ENCODE measurements at places on chromosomes 16 and 17.

DNA sequence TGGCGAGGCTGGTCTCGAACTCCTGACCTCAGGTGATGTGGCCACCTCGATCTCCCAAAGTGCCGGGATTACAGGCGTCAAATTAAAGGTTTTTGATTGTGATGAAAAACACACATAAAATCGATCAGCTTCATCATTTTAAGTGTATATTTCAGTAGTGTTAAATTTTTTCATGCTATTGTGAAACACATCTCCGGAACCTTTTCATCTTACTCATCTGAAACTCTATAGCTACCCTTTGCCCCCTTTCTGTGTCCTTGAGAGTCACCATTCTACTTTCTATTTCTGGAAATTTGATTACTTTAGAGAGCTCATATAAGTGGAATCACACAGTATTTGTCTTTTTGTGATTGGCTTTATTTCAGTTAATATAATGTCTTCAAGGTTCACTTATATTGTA is 478.3 kb upstream of the HSBP1 start:
- H3K4me1 ChIP-seq = no peaks in the 10 kb centered on the region
- no peaks in the 10 kb centered on the region for H3K27me3 ChIP-seq
- H3K27ac ChIP-seq = no peak overlapping the region
- no peak overlapping the region for H3K4me3 ChIP-seq
- no peak for DNase-seq
- no peaks in the 10 kb centered on the region for H3K36me3 ChIP-seq

DNA sequence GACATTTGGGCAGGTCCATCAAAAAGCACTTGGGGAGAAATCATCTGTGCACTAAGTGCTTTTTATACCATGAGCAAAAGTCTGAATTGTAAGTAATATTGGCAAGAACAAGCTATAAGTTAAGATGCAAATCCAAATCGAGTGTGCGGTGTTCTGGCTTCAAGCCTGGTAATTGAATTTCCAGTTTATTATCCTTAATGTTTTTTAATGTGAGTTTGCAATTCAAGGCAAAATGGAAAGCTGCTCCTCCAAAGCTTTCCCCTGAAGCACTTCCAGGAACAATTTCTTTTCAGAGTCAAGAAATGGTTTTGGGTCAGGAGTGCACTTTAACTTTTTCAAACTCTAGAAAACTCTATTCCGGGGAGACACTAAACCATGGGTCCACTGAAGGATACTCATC is 445.7 kb downstream of the TOX3 start:
- no peak overlapping the region for H3K27ac ChIP-seq
- H3K36me3 ChIP-seq = no peaks in the 10 kb centered on the region
- H3K4me1 ChIP-seq = no peaks in the 10 kb centered on the region
- peak; percentile 5 for DNase-seq

DNA sequence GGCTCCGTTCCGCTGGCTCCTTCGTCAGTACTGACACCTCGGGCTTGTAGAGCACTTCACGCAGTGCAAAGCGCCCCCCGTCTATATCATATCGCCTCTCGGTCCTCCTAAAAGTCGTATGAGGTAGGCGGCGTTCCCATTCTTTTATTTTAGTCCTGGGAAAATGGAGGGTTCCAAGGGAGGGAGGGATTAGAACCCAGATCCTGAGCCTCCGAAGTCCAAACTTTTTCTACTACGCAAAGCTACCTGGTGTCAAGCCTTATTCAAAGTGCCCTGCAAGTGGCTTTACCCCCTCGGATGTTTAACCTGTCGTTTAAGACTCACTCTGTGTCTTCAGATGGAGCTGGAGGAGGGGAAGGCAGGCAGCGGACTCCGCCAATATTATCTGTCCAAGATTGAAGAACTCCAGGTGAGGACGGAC is 348 bp upstream of the FTSJ3 start:
- peaks cover 26% of the 10 kb centered on the region for H3K4me1 ChIP-seq
- H3K4me3 ChIP-seq = peak overlapping the region; percentile 95
- no peak for DNase-seq
- H3K36me3 ChIP-seq = peaks cover 77% of the 10 kb centered on the region

GRCh38 chr17:4870855-4871254 is 28.5 kb upstream of the C17orf107 start:
- H3K4me1 ChIP-seq = no peaks in the 10 kb centered on the region
- no peak for DNase-seq
- no peak overlapping the region for H3K27ac ChIP-seq
- no peaks in the 10 kb centered on the region for H3K27me3 ChIP-seq
- H3K36me3 ChIP-seq = peaks cover 4% of the 10 kb centered on the region

- H3K36me3 ChIP-seq = no peaks in the 10 kb centered on the region
- DNase-seq = no peak
- H3K27me3 ChIP-seq = no peaks in the 10 kb centered on the region
- H3K4me3 ChIP-seq = no peak overlapping the region
- H3K27ac ChIP-seq = no peak overlapping the region
Observed at GRCh38 chr16:10494343-10495030, 85.9 kb downstream of the EMP2 start.

All from kidney (tissue), 22 donors.